ENCODE measurements at places on chromosomes 11 and 22. TPM values are rescaled to one million over a fixed set of nuclear protein-coding genes. Genes with fewer than 3 reads are reported as not detected.

DNA sequence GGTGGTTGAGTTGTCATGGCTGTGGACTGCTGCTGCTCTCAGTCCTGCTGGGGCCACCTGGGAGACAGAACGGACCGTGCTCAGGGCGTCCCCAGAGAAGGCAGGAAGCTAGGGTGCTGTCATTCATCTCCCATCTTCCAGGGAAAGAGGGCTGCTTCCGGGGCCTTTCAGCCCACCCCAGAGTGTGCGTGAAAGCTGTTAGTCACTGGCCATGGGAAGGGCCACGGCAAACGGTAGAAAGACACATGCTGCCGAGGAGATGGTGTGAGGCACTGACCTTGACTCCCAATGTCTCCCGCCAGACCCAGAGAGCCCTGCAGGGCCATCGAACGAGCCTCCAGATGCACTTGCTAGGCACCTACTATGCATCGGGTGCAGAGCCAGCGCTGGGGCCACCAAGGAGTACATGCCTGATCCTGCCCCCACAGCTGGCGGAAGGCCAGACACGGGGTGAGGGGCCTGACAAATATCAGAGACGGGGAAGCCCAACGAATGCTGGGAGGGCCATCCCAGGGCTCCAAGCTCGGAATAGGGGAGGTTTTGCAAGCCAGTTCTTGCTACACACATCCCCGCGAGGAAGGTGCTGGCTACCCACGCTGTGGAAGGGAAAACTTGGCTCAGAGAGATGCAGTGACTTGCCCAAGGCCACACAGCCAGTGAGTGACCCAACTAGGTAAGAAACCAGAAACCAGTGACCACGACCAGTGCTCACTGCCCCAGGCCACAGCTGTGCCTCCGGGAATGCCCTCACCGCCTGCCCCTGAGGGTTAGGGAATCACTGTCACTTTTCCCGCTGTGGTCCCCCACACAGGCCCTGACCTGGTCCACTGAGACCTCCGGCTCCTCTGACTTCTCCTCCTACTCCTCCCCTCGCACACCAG is 10.1 kb downstream of the RAC2 start:
- DNase-seq = no peak

- no peak for DNase-seq
These were observed 24.0 kb downstream of the CBX7 start for GRCh38 chr22:39128508-39128907.

- DNase-seq = no peak
These were observed 64.8 kb downstream of the CADM1 start for GRCh38 chr11:115439385-115439784.

- DNase-seq = no peak
These were observed 400.4 kb downstream of the NTM start for GRCh38 chr11:131770801-131771200.

Gene RAB38
- 13.1 TPM for total RNA-seq

Gene TMPRSS6
- 8.7 TPM for total RNA-seq

- no peak for DNase-seq
These were observed 79.5 kb upstream of the SLC25A18 start for GRCh38 chr22:17483688-17484372.

GRCh38 chr11:126339073-126339862 is 16.2 kb upstream of the ST3GAL4 start:
- DNase-seq = no peak

Gene CHST1
- total RNA-seq = not detected

Gene OR4D5
- not detected for total RNA-seq

DNA sequence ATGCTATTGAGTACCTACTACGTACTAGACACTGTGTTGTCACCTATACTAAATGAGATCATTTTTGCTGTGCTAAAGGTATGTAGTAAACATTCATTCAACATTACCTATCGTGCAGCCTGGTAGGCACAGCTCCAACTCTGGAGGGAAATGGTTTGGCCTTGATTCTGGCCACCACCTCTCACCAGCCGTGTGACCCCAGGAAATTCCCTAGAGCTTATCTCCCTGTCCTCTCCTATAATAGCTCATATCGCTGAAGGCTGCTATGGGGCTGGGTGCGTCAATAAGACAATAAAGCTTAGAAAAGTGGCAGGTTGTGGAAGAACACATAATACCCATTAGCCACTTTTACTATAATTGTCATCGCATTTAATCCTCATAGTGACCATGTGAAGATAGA is 107.5 kb downstream of the MYO18B start:
- DNase-seq = no peak

- no peak for DNase-seq
These were observed 14.7 kb downstream of the MGAT3 start for GRCh38 chr22:39471381-39472141.

Gene ADAMTS8
- not detected for total RNA-seq

Gene SLC15A3
- 9.0 TPM for total RNA-seq
